ENCODE measurements at places on chromosomes 11 and 22. TPM values are rescaled to one million over a fixed set of nuclear protein-coding genes. Genes with fewer than 3 reads are reported as not detected.

The ACP2 gene
- total RNA-seq, result 28.6 TPM

The OR4C6 gene
- total RNA-seq, result not detected

The ZNF195 gene
- total RNA-seq, result 11.9 TPM

The OR52E8 gene
- not detected for total RNA-seq

The NAALADL1 gene
- 17.2 TPM for total RNA-seq

The TRIM44 gene
- total RNA-seq, result 21.6 TPM

Measured in pericardium fibroblast (primary cell).